ENCODE measurements at places on chromosomes 3 and 15.

GRCh38 chr15:68383161-68384074 is 48.5 kb downstream of the ITGA11 start:
- DNase-seq, result no peak

GRCh38 chr3:32686713-32687112 is 1.7 kb downstream of the CNOT10 start:
- DNase-seq, result no peak

DNA sequence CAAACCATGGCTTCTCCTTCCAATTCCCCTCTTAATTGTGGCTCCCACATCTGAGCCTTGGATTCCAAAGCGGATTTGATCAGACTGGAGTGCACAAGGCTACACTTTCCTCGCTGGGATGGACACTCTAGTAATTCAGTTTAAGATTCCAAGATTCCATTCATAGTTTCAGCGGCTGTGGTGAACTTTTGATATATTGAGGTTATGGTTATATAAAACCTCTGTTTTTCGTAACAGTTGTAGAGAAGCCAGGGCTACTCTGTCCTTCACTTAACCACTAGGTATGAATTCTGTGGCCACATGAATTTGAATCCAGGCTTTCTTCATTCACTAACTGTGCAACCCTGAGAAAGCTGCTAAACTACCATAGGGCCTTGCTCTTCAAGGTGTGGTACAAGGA is 67.9 kb upstream of the KY start:
- no peak for DNase-seq

DNA sequence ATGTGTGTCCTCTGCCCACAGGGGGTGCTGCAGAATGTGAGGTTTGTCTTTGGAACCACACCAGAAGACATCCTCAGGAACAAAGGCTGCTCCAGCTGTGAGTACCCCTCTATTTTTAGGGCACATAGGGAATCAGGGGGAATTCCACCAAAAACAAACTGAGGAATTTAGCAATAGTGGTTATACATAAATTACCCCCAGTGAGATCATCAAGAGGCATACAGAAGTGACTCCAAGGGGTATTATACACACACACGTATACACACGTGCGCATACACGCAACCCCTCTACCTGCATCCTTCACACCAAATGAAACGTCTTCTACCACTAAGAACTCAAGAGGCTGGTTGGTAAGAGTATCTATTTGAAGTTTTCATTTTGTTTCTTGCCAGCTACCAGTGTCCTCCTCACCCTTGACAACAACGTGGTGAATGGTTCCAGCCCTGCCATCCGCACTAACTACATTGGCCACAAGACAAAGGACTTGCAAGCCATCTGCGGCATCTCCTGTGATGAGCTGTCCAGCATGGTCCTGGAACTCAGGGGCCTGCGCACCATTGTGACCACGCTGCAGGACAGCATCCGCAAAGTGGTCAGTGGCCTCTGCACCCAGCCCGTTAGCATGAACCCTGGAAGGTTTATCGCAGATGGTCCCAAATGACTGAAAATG is 2.9 kb downstream of the THBS1 start:
- DNase-seq, result no peak

DNA sequence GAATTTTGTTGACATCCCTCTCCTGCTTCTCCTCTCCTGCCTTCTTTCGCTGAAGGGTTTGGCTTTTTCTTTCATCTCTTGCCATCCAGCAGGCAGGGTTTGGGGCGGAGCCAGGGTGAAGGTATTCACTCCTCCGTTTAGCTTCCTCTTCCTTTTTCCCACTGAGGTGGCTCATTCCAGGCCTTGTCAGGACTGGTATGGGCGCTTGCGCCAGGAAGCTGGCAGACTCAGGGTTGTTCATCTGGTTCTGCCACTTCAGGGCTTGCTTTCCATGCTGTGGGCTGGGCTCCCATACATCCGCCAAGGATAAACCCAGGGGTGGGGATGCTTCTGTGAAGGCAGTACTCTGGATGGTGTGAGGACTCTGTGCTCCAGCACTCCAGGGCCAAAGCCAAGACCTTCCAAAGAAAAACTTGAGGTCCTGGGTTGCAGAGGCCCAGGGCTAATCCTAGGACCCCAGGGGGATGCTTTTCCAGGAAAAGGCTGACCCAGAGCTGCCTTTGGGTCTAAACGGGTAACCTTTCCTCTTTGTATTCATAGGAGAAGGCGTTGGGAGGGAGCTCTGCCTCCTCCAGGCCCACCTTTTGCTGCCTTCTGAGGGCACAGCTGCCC is 7.7 kb upstream of the AMOTL2 start:
- DNase-seq, result no peak

DNA sequence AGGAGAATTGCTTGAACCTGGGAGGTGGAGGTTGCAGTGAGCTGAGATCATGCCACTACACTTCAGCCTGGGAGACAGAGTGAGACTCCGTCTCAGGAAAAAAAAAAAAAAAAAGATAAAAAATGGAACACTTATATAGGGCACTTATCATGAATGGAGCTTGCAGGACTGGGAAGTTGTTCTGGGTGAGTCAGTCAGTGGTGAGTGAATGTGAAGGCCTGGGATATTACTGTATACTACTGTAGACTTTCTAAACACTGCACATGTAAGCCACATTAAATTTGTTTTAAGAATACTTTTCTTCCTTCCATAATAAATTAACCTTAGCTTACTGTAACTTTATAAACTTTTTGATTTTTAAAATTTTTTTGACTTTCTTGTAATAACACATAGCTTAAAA is 59.8 kb downstream of the SFMBT1 start:
- DNase-seq, result no peak

DNA sequence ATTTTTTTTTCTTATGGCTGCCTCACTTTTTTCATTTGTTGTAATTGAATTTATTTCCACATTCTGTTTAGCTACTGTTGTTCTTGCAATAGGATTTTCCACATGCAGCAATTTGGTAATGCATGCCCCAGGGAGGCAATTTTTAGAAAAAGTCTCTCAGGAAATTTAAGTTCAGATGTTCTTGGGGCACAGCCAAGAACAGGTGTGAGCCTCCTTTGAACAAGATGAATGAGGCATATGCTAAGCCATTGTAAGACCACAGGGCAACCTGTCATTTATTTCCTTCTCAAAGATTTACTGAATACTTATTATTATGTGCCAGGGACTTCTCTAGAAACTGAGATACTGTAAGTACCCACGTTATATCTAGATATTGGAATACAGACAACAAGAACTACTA is 549.5 kb downstream of the DIPK2A start:
- no peak for DNase-seq

- no peak for DNase-seq
Measured at GRCh38 chr15:66815318-66815717, 113.3 kb downstream of the SMAD6 start.

Data from esophagus squamous epithelium (tissue), 5 donors.